ENCODE measurements at places on chromosomes 4 and X.

- no peak for DNase-seq
Measured at GRCh38 chr4:96845819-96846218, 1005.9 kb downstream of the PDHA2 start.

GRCh38 chr4:185151296-185151695 is 8.2 kb downstream of the SLC25A4 start:
- no peak for DNase-seq

- DNase-seq = no peak
Measured at GRCh38 chr4:119647558-119647957, 19.0 kb upstream of the PDE5A start.

- no peak for DNase-seq
Measured at GRCh38 chr4:166414431-166414830, 541.4 kb downstream of the TLL1 start.

- no peak for DNase-seq
Measured at GRCh38 chr4:179399054-179399782, 1957.0 kb upstream of the AGA start.

DNA sequence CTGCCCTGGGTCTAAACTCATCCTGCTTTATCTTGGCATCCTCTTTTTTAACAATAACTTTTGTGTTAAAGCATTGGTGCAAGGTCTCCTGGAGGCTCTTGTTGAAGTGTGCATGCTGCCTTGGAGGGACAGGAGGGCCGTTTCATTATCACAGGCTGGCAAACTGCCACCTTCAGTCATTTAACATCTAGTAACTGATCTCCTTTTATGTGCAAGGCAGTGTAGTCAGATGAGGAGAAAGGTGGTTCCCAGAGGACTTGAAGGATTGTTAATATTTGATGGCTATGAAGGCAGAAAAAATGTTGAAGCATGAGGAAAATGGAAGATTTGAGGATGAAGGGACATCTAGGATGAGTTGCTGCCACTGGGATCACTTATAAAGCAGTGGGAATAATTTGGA is 439.4 kb downstream of the RAPGEF2 start:
- no peak for DNase-seq

DNA sequence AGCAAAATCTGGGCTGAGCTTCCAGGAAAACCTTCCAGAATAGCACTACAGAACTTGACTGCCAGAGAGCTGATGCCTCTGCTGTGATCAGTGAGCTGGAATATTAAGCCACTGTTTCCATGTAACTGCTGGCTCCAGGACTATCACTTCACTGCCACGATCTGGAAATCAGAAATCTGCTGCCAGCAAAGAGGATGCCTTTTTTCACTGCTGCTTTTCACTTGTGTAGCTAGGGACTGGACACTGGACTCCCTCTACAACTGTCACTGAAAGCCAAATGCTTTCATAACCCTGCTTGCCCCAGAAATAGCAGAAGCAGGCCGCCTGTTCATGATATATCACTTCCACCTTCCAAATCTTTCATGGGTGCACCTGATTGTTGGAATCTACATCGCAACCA is 9.4 kb upstream of the AP1S2 start:
- no peak for DNase-seq

DNA sequence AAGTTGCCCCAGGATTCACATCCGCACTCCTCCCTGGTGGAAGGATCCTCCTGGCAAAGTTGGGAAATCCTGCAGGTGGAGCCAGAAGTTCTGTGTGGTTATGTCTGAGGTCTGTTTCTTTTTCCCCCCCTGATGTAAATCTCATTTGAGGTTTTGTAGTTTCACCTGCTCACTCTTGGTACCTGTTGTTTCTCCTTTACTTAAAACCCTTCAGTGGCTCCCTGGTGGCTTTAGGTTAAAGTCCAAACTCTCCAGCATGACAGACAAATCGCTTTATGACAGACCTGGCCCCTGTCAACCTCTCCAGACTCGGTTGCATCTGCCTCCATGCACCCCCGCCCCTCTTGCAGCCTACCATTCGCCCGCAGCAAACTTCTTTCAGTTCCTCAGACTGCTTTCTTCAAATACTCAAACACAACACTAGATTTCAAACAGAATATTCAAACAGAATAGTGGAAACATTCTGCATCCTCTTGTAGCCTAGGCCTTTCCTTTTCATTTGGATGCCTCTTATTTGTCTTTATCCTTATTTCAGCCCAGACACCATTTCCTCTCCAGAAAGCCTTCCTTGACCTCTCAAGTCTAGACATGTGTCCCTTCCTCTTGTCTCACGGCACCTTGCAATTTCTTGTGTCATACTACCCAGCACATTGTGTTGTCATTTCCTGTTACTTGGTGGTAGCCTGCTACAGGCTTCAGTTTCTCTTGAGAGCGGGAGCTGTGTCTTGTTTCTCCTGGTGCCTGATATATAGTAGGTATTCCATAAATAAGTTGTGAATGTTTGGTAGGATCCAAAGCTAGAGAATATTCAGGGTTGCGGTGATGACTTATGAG is 24.8 kb downstream of the IL13RA1 start:
- no peak for DNase-seq

- no peak for DNase-seq
Measured at GRCh38 chrX:69149466-69150280, 15.6 kb downstream of the PJA1 start.

- no peak for DNase-seq
Measured at GRCh38 chr4:112213856-112214255, 17.7 kb upstream of the AP1AR start.

DNA sequence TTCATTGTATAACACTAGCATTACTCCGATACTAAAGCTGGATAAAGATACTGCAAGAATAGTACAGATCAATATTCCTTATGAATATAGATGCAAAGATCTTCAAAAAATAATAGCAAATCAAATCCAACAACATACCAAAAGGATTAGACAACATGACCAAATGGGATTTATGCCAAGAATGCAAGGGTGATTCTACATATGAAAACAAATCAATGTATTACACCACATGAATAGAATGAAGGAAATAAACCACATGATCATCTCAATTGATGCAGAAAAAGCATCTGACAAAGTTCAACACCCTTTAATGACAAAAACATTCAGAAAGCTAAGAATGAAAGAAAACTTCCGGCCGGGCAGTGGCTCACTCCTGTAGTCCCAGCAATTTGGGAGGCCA is 42.8 kb downstream of the CUL4B start:
- DNase-seq = no peak

DNA sequence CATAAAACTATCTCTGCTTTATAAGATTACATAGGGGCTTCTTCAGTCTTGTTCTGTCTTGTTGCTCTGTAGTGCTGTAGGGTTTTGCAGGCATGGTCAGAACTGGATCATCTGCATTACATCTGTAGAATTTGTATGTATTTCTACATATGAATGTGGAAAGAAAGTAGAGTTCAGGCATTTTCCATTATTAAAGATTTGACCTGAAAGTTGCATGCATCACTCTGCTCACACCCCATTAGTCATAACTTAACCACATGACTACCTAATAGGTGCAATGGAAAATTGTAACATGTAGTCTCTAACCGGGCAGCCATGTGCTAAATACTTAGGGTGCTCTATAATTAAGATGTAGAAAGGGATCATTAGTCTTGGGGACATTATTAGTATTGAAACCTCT is 45.7 kb upstream of the AGA start:
- DNase-seq = no peak

DNA sequence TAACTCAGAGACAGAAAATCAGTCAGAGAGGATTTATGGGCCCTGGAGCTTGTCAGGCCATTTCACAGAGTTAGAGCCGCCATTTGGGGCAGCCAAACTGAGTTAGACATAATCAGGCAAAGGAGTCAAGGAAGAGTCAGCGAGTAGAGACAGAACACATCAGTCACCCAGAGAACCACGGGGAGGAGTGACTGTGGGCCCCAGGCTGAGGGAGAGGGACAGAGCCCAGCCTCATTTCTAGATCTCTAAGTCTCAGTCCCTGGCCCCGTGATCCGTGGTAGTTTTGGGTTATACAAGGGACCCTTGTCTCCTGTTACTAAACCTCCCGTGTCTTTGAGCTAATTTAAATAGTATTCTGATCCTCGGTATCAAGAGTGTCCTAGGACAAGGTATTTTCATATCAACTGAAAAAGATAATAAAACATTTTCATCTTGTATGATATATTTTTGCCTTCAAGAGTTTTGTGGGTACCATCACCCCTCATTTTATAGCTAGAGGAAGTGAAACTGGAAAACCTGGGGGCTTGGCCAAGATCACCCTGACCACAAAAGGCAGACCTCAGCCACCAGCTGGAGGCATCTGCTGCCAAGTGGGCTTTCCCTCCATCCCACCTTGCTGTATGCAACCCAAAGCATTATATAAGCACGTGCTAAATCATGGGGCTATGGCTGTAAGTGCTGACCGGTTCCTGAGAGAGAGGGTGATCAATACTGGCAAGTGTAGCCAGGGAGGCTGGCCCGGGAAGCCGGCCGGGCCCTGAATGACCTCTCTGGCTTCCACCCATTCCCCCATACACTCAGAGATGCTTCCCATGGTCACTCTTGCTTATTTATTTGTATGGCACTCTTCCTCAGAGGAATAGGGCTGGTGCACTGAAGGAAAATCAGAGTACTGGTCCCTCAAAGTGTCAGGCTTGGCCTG is 204.1 kb downstream of the BCOR start:
- no peak for DNase-seq

DNA sequence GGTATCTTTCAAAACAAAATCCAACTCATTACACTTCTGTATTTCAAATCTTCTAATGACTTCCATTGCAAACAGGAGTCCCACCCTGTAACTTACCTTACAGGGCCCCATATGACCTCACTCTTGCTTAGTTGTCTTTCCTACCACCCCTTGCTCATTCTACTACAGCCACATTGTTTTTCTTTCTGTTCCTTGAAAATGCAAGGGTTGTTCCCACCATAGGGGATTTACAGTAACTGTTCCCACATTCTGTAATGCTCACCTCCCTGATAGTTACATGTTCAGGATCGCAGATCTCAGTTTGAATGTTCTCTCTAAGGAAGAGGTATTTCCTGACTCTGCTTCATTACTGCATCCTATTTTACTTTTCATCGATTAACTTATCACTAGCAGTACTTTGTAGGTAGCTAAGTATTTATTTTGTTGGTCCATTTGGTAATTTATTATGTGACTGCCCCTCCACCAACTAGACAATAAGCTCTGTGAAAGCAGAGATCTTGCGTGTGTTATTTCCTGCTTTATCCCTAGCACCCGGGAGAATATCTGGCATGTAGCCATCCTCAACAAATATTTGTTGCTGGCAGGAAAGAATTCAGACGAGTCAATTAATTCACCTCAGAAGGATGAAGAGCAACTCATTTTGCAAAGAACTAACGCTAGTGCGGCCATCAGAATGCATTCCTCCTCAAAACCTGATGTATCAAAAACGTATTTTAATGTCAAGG is 21.4 kb downstream of the MAOB start:
- no peak for DNase-seq

DNA sequence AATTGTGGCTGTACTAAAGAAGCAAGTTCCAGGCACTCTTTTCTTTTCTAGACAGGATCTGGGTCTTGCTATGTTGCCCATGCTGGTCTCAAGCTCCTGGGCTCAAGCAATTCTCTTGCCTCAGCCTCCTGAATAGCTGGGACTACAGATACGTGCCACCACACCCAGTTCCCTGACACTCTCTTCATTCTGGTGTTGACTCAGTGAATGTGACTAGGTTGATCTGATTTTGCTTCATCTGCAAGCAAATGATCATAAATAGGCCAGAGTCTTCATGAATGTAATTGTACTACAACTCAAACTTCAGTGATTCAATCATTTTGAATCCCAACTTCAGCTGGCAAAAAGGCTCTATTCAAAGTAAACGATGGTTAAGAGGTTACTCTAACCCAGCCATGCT is 78.5 kb downstream of the APBB2 start:
- DNase-seq = no peak

GRCh38 chr4:138734746-138735145 is 280.8 kb upstream of the NOCT start:
- no peak for DNase-seq

GRCh38 chr4:108793415-108793814 is 30.6 kb upstream of the ETNPPL start:
- no peak for DNase-seq

DNA sequence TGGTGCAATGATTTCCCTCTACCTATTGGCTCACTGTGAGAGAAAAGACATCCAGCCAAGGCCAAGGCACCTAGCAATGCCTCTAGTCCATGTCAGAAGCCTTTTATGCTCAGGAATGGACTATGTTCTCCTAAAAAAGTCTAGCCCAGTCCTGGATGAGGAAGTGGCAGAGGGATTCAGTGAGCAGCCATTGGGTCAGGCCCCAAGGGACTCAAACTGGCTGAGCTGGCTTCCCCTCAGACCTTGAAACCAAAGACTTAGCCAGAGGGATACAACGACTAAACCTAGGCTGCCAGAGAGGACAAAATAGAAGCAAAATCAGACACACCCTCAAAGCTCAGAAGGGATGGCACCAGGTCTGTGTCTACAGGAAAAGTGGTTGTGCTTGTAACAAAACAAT is 49.1 kb downstream of the ARHGEF9 start:
- DNase-seq = no peak

- DNase-seq = no peak
Measured at GRCh38 chr4:123127218-123127617, 204.8 kb upstream of the NUDT6 start.

- no peak for DNase-seq
Measured at GRCh38 chr4:1895971-1896657, 24.9 kb downstream of the NSD2 start.

GRCh38 chr4:111208970-111209369 is 586.1 kb upstream of the PITX2 start:
- no peak for DNase-seq

DNA sequence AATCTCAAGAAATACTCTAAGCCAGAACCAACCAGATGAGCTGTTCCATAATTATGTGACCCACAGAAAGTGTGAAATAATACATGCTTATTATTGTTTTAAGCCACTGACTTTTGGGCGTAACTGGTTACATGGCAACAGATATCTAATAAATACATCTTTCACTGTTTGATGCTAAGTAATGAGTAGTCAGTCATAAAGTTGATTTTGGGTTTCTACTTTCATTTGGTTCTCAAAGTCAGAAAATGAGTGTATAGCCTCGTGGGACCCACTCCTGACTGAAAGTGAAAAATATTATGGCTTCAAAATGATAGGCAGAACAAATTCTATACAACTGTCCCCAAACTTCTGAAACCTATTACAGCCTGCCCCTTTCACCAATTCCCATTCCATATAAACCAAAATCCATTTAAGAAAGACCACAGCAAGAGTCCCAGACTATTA is 88.0 kb upstream of the CBR4 start:
- DNase-seq = no peak

- no peak for DNase-seq
Measured at GRCh38 chr4:20570981-20571715, 129.1 kb upstream of the PACRGL start.

DNA sequence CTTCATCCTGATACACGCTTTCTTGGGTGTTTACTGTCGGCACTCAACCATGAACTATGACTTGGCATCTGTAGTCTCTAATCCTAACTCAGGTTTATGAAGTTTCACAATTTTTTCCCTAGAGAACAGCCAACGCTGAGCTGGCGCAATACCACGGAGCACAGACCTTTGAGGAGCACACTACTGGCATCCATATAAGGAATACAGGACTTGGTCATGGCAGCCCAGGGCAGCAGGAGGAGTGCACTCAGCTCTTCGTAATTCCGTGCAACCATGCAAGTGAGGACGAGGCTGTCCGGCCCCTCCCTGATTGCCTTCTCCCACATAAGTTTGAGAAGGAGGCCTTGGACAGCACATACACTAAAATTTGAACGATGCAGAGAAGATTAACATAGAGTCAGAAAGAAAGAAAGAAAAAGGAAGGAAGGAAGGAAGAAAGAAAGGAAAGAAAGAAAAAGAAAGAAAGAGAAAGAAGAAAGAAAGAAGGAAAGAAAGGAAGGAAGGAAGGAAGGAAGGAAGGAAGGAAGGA is 41.0 kb upstream of the PDLIM5 start:
- no peak for DNase-seq

Measured in stimulated activated CD4-positive, alpha-beta T cell treated with anti-CD3 and anti-CD28 coated beads, Interleukin-1b, Interleukin-23, amount 100 ng/mL, for 1 hour (primary cell).